ENCODE measurements at places on chromosomes 2 and 18.

DNA sequence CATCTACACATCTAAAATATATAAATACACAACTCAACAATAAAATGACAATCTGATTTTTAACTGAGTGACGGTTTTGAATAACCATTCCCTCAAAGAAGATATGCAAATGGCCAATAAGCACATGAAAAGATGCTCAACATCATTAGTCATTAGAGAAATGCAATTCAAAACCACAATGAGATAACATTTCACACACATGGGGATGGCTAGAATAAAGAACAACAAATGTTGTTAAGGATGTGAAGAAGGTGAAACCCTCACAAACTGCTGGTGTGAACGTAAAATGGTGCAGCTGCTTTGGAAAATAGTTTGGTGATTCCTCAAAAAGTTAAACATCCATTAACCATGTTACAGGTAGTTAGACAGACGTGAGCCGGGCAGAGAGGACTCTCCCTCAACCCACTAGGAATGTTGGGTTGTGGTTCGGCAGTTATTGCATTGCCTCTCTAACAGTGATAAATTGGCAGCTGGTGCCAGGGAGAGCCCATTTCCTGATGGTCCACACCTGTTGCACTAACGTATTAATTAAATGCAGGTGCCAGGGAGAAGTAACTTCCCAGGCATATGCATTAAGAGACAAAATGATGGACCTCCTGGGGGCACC is 22.3 kb upstream of the DUSP2 start:
- no peak for DNase-seq
- no peaks in the 10 kb centered on the region for H3K27me3 ChIP-seq
- no peaks in the 10 kb centered on the region for H3K4me1 ChIP-seq
- no peak overlapping the region for H3K4me3 ChIP-seq
- no peaks in the 10 kb centered on the region for H3K36me3 ChIP-seq
- H3K27ac ChIP-seq: no peak overlapping the region

DNA sequence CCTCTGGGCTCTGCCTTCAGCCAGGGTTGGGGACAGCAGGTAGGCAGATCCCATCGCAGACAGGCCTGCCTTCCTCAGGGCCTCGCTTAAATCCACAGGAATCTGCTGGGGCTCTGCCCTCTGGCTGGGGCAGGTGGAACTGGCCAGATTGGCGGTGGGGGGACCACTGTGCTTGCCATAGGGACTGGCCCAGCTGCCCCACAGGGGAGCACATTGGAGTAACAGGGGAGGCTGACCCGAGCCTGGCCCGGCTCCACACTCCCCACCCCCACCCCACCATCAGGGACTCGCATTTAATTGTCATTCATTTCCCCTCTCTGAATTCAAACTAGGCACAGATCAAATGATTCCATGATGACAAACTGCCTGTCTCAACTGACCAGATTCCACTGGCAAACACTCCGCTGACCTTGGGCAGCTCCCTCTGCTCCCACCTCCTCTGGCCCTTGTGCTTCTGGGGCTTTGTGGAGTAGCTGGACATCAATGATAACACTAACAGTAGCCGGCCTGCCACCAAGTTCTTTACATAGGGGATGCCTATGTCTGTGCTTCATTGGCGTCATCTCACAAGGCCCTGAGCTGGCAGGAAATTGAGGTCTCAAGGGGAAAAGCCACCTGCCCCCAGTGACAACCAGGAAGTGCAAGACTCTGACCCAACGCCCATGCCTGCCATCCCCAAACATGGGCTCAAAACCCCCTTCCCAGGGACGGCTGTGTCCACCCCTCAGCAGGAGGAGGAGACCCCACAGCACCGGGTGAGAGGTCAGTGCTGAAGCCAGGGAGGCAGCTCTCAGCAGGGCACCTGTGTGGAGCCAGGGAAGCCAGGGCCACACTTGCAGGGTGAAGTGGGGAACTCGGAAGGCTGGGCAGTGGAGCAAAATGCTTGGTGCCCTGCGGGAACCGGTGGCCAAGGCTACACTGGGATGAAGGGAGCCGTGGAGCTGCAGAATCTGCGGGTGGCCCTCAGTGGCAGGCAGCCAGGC is 2.1 kb upstream of the B3GNT7 start:
- H3K27ac ChIP-seq: peak overlapping the region; percentile 88
- H3K4me1 ChIP-seq: peaks cover 59% of the 10 kb centered on the region
- DNase-seq: no peak
- no peaks in the 10 kb centered on the region for H3K27me3 ChIP-seq
- H3K36me3 ChIP-seq: no peaks in the 10 kb centered on the region
- no peak overlapping the region for H3K4me3 ChIP-seq

DNA sequence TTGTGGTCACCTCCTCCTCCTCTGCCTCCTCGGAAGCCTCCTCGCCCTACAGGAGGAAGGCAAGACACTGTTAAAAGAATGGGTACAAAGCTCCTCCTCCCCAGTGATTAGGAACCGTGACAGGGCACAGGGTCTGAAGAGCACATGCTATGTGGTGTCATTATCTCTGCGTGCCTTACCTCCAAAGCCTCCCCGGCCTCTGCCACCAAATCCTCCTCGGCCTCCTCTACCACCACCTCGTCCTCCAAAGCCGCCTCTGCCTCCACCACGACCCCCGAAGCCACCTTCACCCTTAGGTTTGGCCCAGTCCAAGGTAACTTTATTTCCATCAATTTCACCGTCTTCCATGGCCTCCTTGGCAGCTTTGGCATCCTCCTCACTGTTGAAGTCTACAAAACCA is 9.1 kb downstream of the NCL start:
- no peak for DNase-seq
- peaks cover 34% of the 10 kb centered on the region for H3K4me1 ChIP-seq
- H3K4me3 ChIP-seq: no peak overlapping the region
- peaks cover 56% of the 10 kb centered on the region for H3K36me3 ChIP-seq

DNA sequence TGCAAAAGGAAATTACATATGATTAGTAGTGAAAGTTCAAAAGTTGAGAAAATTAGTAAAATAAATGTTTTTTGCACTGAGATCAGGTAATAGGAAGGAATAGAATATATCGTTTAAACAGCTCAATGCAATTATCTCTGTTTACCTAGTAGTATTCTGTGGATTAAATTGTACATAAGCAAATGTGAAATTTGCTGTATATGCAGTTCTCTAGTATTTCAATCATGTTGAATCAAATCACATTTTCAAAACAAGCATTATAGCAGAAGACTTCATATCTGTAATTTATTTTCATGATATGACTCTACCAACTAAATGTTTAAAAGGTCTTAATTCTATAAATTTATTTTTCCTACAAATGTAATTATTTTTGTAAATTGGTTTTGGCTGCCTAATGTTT is 31.6 kb downstream of the ITPRID2 start:
- H3K27me3 ChIP-seq: no peaks in the 10 kb centered on the region
- no peaks in the 10 kb centered on the region for H3K4me1 ChIP-seq
- H3K36me3 ChIP-seq: peaks cover 67% of the 10 kb centered on the region
- no peak overlapping the region for H3K4me3 ChIP-seq
- no peak overlapping the region for H3K27ac ChIP-seq

DNA sequence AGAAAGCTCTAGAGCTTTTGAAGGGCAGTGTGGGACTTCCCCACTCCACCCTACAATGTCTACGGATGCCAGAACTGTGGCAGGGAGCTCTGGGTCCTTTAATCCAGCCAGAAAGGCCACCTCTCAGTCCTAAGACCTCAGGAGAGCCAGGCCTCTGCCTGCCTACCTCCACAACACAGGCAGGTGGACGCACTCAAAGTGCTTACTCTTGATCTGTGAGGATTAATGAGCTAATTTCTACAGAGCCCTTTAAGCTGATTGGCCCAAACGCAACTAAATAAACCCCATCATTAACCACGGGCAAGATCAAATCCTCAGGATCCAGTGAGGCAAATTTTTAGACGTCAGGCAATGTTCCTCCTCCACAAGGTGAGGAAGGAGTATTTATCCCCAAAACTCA is 8.1 kb downstream of the STK39 start:
- H3K4me1 ChIP-seq: peaks cover 8% of the 10 kb centered on the region
- H3K27me3 ChIP-seq: no peaks in the 10 kb centered on the region
- H3K36me3 ChIP-seq: no peaks in the 10 kb centered on the region
- no peak overlapping the region for H3K4me3 ChIP-seq

- no peak overlapping the region for H3K4me3 ChIP-seq
- peaks cover 6% of the 10 kb centered on the region for H3K36me3 ChIP-seq
- no peak for DNase-seq
- H3K27me3 ChIP-seq: no peaks in the 10 kb centered on the region
Observed at GRCh38 chr2:45577441-45577840, 33.6 kb downstream of the SRBD1 start.

- no peaks in the 10 kb centered on the region for H3K27me3 ChIP-seq
- peaks cover 57% of the 10 kb centered on the region for H3K4me1 ChIP-seq
- H3K4me3 ChIP-seq: peak overlapping the region; percentile 84
- no peak for DNase-seq
Observed at GRCh38 chr2:201118961-201119854, 3.2 kb downstream of the CFLAR start.

DNA sequence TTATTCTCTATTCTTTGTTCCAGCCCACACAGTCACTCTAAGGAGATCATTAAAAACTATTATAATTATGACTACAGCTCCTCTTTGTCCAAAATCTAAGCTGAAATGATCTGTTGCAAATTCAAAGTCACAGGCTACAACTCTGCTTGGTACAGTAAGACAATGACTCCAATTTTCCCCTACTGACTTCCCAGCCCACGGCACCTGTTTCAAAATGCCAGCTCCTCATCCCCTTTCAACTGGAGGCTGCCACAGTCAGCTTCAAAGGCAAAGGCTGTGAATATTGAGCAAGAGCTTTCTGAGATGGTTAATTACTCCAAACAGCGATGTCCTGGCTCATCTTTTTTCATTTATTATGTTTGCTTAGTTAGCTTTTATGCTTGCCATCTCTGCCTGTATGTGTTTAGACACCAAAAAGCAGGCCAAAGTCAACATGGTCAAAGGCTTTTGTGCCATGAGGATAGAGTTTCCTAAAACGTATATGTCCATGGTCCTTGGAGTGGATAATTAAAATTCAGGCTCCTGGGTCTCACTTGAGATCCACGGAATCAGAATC is 141.1 kb downstream of the DOCK10 start:
- H3K27me3 ChIP-seq: no peaks in the 10 kb centered on the region
- DNase-seq: no peak

DNA sequence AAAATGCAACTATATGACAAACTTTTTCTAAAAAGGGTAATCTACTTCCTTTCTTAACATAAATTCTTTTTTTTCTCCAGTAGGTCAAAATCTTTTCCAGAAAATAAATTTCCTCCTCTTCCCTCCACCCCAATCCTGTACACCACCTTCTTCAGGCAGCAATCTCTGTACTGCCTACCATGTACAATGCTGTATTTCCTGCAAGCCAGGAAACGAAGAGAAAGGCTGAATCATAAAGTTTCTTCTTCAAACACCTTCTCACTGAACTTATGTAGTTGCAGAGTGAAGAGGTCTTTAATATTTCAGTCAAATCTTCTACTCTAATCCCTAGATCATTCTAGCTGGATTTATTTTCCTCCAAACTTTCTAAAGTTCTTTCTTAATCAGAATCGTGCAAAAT is 18.2 kb upstream of the C2orf66 start:
- H3K4me3 ChIP-seq: no peak overlapping the region
- DNase-seq: no peak
- no peaks in the 10 kb centered on the region for H3K27me3 ChIP-seq
- H3K36me3 ChIP-seq: no peaks in the 10 kb centered on the region
- no peak overlapping the region for H3K27ac ChIP-seq

DNA sequence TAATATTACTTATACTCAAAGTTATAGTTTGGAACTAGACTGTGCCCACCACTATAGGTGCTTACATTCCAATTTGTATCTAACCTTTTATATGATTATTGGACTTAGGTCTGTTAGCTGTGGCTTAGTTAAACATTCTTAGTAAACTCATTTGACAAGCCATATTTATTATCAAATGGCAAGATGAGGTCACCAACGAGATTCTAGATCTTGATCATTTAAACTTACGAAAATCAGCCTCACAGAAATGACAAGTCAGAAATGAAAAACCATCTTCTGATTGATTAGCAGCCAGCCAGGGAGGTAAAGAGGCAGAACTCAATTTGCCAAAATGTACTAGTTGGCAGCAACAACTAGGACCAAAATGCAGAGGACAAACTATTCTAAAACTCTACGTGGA is 100.4 kb upstream of the STK17B start:
- H3K4me3 ChIP-seq: no peak overlapping the region
- peaks cover 6% of the 10 kb centered on the region for H3K4me1 ChIP-seq
- H3K27me3 ChIP-seq: no peaks in the 10 kb centered on the region

DNA sequence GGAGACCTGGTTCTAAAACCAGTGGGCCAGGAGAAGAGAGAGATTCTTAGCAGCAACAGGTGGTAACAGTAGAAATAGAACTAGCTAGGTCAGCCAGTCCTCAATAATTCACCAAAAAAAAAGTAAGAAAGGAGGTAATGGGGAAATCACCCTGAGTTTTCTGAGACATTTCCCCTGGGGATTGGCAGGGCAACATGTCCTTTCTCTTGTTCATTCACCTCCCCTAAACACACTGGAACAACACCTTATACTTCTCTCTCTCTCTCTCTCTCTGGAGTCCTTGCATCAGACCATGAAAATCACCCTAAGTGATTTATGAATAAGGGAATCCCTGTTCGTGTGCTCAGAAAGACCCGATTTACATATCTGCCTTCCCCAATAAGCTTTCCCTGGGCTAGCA is 64.8 kb downstream of the COX7A2L start:
- H3K27me3 ChIP-seq: no peaks in the 10 kb centered on the region
- H3K4me1 ChIP-seq: no peaks in the 10 kb centered on the region
- H3K36me3 ChIP-seq: peaks cover 50% of the 10 kb centered on the region
- DNase-seq: no peak
- no peak overlapping the region for H3K4me3 ChIP-seq
- H3K27ac ChIP-seq: no peak overlapping the region

DNA sequence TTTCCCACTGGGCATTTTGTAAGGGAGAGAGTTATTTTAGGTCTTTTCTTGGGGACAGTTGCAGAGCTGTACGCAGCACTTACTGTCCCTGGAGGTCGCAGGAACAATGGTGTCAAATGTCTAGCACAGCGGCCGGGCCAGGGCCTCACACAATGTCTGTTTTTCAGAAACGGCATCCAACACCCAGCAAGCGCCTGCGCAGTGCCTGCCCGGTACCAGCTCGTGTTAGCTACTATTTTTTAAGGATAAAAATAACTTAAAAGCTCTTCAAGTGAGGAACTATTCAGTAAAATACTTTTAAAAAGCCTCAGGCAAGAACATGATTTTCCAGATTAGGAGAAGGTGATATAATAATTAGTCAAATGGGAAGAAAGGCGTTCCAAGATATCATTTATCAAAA is 90.0 kb downstream of the MBP start:
- DNase-seq: no peak
- H3K36me3 ChIP-seq: no peaks in the 10 kb centered on the region
- no peaks in the 10 kb centered on the region for H3K27me3 ChIP-seq
- no peak overlapping the region for H3K4me3 ChIP-seq

DNA sequence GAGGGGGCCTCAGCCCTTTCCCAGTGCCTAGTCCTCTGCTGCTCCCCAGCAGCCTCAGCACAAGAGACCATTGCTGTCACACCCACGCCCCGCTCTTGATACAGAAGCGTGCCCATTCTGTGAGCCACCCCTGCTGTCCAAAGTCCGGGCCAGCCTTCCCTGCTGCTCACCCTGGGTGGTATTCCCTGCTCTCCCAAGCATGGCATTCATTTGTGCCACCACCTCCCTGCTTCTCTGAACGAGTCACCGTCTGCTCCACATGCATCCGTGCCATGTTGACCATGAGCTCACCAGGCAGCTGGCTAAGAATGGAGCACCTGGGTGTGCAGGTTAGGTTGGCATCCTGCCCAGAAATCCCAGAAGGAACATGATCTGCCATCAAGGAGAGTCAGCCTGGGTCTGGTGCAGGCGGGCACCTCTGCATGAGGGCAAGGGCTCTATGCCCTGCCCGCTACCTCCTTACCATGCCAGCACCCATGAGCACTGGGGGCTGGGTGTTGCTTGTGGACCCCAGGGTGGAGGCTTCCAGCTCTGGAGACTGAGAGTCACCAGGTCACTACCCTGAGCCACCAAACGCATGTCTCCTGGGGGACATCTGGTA is 63.0 kb downstream of the TWIST2 start:
- no peaks in the 10 kb centered on the region for H3K36me3 ChIP-seq
- no peak overlapping the region for H3K27ac ChIP-seq
- no peak for DNase-seq
- no peaks in the 10 kb centered on the region for H3K4me1 ChIP-seq
- H3K4me3 ChIP-seq: no peak overlapping the region
